ENCODE measurements at places on chromosomes 7 and 10.
A peak's percentile ranks its signal among the peaks of the same experiment; 100 is the strongest.

DNA sequence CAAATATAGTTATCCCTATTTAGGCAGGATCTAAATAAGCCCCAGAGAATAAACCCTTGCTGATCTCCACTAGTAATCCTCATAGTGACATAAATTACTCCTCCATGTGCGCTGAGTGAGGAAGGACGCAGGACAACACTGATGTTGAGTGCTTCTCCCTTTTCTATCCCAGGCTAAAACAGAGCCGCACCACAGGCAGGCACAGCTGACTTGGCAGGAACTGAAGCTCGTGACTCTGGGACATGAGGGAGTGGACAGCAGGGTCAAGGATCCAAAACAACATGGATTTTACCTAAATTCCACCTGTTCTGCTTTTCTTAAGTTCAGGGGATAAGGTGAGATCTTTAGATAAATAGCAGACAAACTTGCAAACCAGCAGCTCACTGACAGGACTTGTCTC lies 46.0 kb downstream of the VOPP1 start:
- DNase-seq = no peak

DNA sequence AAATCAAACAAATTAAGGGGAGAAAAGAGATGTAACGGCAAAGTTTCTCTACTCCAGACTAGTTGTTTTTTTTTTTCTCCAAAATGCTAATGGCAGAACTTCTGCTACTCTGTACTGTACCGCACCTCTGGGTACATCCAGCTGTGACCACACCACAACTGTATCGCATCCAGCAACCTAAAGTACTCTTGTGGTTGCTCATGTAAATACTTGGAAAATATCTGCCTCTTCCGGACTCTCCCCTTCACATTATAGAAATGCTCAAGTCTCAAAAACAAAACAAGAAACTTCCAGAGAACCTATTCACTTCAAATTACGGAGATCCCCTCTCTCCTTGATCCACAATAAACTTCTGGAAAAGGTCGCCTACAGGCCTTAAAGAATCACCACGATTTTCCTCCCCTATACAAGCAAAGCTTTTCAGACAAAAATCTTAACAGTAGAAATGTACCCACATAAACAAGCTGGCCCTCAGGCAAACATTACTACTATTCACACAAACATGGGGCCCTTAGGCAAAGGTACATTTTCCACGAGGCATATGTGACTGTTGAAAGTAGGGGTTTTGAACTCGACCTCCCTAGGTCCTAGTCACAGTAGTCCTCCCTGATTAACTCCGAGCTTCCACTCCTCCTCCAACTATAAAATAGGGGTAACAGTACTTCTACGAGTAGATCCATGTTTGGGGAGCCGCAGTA lies 222.9 kb upstream of the MKLN1 start:
- no peak for DNase-seq

DNA sequence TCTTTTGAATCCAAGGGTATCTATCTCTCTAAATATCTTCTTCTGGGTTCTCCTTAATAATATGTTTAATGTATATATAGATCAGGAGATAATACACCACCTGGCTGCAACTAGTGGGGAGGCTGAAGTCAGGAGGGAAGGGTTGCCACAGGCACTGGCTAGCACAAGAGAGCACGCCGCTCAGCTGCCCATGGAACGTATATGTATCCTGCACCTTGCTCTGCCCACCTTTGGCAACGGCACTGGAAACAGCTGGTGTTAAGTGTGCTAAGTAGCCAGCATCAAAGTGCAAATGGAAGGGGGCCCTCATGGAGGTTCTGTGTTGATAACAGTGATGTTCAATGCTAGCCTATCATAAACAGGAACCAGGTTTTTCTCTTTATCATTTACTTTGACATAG lies 49.8 kb upstream of the FAM133B start:
- DNase-seq = no peak

GRCh38 chr7:24952464-24952863 lies 27.5 kb downstream of the OSBPL3 start:
- DNase-seq = no peak

- no peak for DNase-seq
These were observed 61.0 kb downstream of the TRUB1 start for GRCh38 chr10:114998993-114999392.

DNA sequence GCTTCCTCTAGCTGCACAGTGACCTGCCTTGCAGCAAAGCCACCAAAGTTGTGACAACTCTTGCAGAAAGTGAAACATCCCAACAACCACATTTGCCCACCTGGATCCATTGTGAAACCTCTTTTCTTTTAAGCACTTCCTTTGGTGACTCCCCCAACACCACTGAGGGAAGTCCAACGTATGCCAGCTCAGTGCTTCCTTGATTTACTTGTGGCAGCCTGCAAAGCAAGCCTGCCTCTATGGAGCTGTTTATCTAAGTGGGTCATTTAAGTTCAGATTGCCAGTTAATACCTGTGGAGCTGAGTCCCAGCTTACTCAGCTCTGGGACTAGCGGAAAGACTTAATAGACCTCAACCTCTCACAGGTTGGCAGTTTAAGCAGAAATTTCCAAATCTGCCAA lies 230.8 kb upstream of the GHITM start:
- no peak for DNase-seq

- no peak for DNase-seq
These were observed 21.3 kb upstream of the ARHGAP21 start for GRCh38 chr10:24744946-24745345.

- no peak for DNase-seq
These were observed 53.1 kb downstream of the GNAI1 start for GRCh38 chr7:80187727-80188126.

GRCh38 chr10:49089152-49089551 lies 26.2 kb downstream of the VSTM4 start:
- no peak for DNase-seq

GRCh38 chr10:86263209-86263608 lies 103.4 kb downstream of the GRID1 start:
- DNase-seq = no peak

- no peak for DNase-seq
These were observed 105.3 kb upstream of the TNRC18 start for GRCh38 chr7:5528815-5529442.

GRCh38 chr10:98361131-98362025 lies 53.6 kb downstream of the PYROXD2 start:
- DNase-seq = peak; percentile 96

DNA sequence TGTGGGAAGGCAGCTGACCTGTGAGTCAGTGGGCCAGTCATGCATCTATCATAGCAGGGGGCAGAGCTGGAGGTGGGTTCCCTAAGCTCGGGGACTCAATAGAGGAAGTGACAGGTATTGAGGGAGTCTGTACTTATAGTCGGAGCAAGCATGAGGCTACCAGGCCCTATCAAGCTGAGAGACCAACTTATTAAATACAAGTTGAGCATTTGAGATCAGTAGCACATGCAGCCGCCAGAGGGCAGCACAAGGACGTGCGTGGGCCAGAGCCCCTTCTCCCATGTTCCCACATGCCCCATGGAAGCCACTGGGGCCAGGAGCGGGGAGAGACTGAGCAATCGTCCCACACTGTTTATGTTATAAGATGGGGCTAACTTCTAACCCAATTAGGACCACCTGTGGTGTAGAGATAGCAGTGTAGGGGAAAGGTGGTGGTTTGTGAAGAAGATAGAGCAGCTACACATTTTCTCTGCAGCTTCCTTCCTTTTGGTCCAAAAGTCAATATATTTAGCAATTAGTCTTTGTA lies 13.0 kb upstream of the STK31 start:
- DNase-seq = peak; percentile 36

GRCh38 chr10:125628104-125629049 lies 54.6 kb downstream of the TEX36 start:
- no peak for DNase-seq

DNA sequence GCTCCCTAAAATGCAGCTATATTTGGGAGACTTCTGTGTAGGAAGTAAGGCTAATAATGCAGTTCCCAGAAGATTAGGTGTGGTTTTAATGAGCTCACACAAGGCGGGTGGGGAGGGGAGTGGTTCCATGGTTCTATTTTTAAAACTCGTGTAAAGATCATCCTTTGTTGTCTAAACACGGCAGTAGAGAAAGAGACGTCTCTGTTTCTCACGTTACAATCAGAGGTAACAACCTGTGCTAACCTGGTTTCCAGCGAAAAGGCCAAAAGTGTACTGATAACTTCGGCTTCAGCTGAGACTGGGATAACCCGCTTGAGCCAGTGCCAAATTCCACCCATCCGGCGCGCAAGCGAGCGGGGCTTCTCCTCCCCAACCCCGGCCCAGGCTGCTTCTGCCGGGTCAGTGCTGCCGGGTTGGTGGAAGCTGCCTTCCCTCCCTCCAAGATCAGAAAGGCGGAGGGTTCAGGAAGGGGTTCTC lies 2.5 kb upstream of the MAP3K8 start:
- DNase-seq = no peak

- DNase-seq = no peak
These were observed 75.5 kb upstream of the CAPZA2 start for GRCh38 chr7:116786791-116787443.

GRCh38 chr7:121620953-121621606 lies 225.0 kb upstream of the FAM3C start:
- DNase-seq = no peak

DNA sequence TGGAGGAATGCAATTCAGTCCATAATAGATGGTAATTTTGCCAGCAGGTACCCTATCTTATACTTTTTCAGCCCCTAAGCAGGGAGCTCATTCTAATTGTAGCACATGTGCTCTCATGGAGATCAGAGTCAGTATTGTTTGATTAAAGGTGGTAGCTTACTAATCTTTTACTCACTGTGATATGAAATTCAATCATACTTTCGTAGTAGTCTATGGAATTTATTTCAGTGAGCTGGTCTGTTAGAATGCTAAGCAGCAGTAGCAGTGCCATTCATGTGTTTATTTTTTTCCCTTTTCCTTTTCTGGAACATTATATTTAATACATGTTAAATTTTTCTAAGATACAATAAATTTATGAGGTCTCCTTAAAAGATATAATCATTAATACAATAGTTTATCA lies 109.0 kb downstream of the ST7 start:
- peak; percentile 28 for DNase-seq

DNA sequence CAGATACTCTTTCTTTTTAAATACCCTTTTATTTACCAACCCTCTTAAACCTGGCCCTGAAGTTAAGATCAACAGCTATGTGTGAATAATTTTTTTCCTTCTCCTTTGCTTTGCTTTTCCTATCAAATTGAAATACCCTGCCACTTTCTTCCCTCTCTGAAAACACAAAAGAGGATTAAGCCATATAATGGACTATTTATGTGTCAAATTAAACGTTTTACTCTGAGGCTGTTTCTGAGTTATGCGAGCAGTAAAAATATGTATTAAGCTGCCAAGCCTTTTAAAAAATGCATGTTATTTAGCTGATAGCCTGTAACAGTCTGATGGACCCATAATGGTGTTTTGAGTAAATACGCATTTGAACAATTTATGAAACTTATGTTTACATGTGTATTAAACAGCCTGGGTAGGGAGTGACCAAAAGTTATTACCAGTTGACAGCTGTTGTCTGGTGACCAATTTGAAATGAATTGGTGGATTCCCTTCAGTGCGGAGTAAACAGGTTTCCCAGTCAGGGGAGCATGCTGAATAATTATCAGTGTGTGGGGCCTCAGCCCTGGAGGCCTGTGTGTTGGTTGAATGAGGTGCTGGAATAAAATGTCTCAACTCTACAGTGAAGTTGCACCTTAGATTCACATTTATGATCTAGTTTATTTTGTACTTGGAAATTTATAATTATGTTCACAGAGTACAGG lies 89.6 kb downstream of the AUTS2 start:
- DNase-seq = no peak

DNA sequence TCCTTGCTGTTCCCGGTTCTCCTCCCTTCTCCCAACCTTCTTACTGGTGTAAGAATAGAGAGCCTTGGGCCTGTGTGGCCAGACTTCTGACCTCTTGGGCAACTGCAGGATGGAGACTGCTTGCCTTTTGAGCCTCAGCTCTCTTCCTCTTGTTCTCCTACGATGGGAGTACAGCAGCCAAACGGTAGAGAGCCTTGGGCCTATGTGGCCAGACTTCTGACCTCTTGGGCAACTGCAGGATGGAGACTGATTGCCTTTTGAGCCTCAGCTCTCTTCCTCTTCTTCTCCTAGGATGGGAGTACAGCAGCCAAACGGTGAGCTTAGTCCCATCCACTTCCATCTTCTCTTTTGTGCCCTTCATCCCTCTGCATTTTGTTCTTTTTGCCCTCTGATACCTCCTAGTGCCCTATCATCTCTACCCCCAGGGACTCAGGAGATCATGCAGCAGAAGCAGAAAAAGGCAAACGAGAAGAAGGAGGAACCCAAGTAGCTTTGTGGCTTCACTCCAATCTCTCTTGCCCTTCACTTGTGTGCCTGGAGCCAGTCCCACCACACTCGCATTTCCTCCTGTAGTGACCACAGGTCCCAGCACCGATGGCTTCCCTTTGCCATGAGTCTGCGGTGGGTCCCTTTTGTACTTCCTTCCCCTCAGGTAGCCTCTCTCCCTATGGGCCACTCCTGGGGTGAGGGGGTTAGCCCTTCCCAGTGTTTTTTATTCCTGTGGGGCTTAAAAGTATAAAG lies 15.3 kb downstream of the SLC25A13 start:
- no peak for DNase-seq

- DNase-seq = no peak
These were observed 14.4 kb upstream of the STK17A start for GRCh38 chr7:43568529-43568928.

- DNase-seq = peak; percentile 78
These were observed 94.6 kb upstream of the MACROH2A2 start for GRCh38 chr10:69957886-69958555.

DNA sequence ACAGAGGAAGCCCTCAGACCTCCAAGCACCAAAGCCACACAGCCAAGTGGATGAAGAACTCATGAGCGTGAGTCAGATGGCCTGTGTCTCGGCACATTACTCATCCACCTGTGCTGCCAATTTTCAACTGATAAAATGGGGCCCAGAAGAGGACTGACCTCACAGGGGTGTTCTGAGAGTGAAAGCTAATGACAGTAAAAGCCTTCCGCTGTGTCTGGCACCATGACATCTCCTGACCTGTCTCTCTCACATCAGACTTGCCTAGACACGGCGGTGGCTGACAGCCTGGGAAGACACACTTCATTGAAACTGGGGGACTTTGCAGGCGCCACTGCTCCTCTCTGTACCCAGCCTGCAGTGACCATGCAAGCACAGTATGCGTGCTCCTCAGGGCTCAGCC lies 8.3 kb upstream of the SLC18A3 start:
- DNase-seq = peak; percentile 10

GRCh38 chr10:104099941-104100340 lies 14.3 kb upstream of the COL17A1 start:
- no peak for DNase-seq

DNA sequence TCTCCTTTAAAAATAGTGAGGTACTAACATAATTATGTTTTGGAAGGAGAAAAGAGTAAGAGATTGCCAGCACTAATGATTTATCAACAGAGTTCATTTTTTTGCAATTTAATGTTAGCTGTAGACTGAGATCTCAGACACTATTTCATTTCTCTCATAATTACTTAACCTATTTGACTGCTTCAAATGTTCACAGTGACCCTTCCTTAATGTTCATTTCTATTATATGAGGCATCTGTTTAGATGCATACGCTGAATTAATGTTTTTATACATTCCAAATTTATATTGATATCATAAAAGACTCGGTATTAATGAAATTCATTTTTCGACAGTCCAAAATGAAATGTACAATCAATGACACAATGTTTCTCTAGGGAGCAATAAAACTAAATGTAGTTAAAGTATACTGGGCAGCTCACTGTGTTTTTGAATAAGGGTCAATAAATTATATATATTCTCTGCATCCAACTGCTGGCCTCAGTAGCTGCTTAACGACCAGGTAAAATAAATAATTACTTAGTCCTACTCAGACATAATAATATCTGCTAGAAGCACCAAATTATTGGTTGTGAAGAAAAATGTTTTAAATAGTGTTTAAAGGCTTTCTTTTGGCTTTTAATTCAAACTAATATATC lies 373.4 kb downstream of the MAGI2 start:
- DNase-seq = no peak

- DNase-seq = no peak
These were observed 280.9 kb upstream of the AKR1E2 start for GRCh38 chr10:4545062-4545461.

All from AG08396 (cell line).